ENCODE measurements at places on chromosomes 7 and 10.

- DNase-seq, result no peak
Observed at GRCh38 chr10:89019569-89020327, 29.1 kb downstream of the FAS start.

DNA sequence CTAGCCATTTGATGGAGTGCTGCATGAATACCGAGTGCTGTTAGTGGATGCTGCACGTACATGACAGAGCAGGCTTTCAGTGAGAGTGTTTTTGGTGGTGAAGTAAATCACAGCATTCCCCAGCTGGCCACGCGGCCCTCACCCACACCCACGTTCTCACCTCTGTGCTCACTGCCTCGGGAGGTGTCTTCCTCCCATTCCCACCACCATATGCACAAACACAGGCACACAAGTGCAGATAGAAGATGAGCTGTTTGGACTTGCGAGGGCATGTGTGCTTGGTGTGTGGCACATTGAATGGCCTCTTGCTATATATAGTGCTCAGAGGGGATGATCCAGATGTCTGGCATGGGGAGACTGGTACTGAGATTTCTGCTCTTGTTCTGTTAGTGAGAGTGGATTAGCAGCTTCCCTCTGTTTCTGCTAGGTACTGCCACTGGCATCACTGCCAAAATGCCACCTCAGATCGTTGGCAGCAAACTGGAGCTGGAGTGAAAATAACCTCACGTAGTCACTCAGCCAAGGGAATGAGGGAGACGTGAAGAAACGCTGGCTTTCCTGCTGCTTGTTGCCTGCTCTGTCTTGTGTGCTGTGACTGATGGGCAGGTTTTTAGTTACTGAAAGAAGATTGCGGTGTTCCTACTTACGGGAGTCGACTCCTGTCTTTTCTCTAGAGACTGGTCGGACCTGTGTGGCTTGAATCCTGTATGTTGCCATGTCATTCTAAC, 19.1 kb downstream of the DNAJB6 start:
- no peak for DNase-seq

DNA sequence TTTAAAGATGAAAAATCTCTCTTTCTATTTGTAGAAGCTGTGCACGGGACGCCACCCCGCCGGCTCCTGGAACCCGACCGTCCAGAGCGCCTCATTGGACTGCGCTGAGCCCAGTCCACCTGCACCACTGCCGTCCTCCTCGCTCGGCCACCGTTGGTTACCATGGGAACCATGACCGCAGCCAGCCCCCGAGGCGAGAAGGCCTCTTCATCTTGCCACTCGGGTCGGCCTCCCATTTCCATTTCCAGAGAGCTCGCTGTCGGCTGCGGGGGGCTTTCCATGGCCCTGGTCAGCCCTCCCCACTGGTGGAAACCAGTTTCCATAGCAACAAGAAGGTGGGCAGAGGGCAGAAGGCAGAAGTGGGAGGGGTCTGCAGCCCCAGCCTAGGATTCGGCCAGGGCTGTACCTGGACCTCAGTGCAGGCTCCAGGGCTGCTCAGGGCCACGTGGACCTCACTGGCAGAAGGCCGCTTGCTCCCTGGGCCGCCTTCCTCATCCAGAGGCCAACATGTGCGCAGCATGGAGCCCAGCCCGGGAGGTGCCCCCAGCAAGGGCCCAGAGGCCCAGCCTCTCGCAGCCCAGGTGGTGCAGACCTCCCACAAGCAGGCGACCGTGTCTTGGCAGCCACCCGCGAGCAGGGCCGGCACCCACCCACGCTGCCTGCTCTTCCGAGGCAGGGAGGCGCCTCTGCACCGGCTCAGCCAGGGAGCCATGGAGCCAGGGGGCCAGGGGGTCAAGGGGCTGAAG, 283.5 kb upstream of the PPP2R2D start:
- DNase-seq, result no peak

- no peak for DNase-seq
Observed at GRCh38 chr7:74223711-74224510, 14.1 kb downstream of the LAT2 start.

DNA sequence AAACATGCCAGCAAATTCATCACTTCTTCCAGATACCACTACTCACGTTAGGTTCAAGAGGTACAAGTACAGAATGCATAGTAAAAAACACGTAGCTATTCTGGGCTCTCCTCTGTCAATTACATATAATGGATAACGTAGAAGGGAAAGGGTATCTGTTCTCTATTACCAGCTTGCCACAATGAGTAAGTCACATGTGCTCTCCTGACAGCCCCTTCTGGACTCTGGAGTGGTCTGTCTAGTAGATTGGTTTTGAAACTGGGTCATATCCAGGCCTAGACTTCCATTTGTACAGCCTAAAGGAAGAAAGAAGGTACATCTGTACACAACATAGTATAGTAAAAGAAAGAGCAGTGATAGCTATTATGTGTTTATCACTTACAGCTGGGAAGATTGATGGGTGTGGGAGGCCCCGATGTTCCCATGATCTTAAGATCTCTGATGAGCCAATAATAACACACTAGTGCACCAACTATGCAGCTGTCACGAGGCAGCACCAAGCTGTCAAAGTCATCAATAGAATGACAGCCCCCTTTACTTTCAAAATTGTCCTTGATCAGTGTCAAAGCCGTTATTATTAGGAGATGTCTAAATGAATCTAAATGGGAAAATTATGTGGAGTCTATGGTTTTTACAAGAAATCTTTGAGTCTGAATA, 161.9 kb upstream of the AGK start:
- no peak for DNase-seq

DNA sequence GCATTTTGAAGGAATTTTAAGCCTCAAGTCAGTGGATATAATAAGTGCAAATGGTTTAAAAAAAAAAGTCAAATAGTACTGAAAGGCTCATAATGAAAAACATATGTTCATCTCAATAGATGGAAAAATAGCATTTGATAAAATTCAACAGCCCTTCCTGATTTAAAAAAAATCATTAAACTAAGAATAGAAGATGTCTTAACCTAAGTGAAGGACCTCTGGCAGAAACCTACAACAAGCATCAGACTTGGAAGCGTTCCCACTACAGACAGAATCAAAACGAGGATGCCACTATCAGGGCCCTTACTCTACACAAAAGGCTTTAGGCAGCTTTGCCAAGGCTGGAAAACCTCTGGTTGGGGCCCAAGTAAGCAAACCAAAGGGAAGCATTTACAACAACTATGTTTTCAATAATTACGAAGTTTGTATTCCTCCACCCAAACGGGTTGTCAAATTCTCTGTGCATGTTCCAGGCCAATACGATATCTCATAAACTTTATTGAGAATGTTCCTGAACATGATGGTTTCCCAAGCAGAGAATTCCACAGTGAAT, 45.1 kb downstream of the CYTH3 start:
- DNase-seq, result no peak

- DNase-seq, result no peak
Observed at GRCh38 chr10:110263164-110263563, 41.6 kb downstream of the SMNDC1 start.

GRCh38 chr10:119688033-119688508, 36.9 kb downstream of the BAG3 start:
- DNase-seq, result no peak

- no peak for DNase-seq
Observed at GRCh38 chr10:123530166-123530870, 135.8 kb upstream of the GPR26 start.
